ENCODE measurements at places on chromosomes 3 and 15.
A peak's percentile ranks its signal among the peaks of the same experiment; 100 is the strongest.

DNA sequence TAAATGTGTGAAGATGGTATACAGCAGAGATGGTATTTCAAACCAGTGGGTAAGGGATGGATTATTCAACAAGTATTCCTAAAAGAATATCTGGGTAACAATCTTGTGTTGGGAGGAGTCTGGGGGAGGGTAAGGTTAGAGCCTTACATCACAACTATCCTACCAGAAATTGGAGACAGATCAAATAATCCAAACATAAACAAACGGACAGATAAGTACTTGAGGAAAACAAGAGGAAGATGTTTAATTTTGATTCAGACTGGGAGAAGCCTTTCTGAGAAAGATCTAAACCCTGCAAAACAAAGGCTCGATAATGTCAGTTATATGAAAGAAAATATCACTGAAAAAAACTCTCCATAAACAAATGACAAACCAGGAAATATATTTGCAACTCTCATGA lies 77.9 kb downstream of the SLC9A9 start:
- no peak for DNase-seq

DNA sequence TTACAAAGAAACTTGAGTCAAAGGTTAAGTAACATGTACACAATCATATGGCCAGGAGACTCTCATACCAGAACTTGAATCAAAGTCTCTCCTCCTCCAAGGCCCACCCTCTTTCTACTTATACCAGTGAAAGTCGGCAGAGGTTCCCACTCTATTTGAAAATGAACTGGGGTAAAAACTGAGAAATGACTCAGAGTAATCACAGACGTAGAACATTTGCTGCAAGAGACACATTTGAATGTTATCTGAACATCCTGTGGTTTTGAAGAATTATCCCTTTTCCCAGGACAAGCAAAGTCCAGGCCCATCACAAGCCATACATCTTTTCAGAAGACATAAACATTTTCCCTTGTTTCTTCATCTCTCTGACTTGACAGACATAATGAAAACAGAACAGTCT lies 55.8 kb downstream of the SHOX2 start:
- DNase-seq: no peak

DNA sequence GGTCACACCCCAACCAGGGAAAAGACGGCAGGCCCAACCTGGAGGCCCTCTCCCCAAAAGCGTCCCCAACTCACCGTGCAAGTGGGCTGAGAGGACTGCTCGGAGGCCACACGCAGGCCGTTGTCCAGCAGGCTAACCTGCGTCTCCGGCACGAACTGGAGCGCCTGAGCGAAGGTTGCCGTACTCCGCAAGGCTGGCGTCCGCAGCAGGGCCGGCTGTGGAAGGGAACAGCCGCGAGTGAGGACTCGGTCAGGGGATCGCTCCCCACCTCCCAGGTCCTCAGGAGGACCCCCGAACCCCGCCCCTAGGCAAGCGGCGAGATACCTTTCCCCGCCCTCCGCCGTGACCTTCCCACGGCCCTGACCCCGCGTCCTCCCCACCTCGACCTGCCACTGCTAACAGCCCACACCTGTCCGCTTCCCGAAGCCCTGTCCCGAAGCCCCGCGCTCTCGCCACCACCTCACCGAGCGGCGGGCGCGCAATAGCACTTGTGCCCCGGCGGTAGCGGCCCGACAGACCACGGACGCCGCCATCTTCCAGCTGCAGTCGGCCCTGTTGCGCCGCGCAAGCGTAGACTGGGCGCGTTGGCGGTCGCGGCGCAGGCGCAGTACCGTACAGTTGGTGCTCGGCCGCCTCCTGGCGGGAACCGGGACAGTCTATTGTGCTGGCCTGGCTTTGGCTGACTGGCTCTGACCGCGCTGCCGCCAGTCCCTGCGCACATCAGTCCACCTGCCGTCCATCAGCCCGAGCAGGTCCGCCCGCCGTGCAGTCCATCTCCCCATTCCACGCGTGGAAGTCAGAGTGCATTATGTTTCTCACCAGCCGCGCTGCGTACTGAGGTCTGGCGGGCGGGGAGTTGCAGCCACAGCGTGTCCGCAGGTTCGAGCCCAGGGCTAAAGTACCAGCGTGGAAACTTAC lies at the start of gene UQCRC1:
TSS of gene UQCRC1 (minus strand) at position 559 of the 918 bp plus-strand sequence. CDS start at position 533, 26 bp downstream.
- peak; percentile 88 for DNase-seq

- DNase-seq: no peak
Measured at GRCh38 chr3:3560591-3561311, 238.5 kb upstream of the LRRN1 start.

DNA sequence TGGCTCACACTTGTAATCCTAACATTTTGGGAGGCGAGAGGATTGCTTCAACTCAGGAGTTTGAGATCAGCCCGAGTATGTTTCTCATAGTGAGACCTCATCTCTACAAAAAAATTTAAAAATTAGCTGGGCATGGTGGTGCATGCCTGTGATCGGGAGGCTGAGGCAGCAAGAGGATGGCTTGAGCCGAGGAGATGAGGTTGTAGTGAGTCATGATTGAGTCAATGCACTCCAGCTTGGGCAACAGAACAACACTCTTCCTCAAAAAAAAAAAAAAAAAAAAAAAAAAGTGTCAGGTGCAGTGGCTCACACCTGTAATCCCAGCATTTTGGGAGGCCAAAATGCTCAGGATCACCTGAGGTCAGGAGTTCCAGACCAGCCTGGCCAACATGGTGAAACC lies 2.4 kb downstream of the RPL39L start:
- DNase-seq: no peak

DNA sequence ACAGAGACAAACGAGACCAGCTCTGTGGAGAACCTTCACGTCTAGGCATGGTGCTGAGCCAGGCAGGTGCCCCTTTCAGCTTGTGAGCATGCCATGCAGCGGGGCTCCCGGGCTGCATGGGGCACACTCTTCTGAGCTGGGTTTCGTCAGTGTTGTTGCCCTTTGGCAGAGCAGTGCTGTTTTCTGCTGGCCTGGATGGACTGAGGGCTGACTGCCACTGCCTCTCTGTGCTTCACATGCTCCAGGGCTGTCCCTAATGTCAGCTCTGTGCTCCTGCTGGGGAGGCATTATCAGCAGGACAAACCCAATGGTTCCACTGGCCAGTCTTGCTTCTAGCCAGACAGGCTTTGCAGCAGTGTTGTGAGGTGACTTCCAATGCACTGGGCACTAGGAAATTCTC lies 9.5 kb downstream of the GASK1A start:
- no peak for DNase-seq

- no peak for DNase-seq
Measured at GRCh38 chr3:187361835-187362234, 6.3 kb upstream of the RTP4 start.

DNA sequence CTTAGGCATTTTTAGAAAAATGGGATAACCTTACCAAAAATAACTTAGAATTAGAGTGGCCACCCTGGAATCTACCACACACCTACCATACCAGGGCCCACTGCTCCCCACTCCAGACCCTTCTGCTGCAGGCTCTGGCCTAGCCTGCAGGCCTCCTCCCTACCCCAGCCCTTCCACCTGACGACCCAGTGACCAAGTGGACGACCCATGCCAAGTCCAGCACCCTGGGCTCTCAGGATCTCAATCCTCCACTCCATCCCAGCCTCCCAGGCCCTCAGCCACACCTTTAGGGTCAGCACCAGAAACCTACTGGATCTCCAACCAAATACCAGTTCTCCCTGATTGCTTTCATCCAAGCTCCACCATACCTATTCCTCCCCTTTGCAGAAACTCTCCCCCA lies 145.8 kb downstream of the TPRA1 start:
- no peak for DNase-seq

- DNase-seq: no peak
Measured at GRCh38 chr3:127389420-127389819, 101.6 kb upstream of the PRR20G start.

- DNase-seq: no peak
Measured at GRCh38 chr3:145903472-145904013, 257.4 kb downstream of the PLOD2 start.

DNA sequence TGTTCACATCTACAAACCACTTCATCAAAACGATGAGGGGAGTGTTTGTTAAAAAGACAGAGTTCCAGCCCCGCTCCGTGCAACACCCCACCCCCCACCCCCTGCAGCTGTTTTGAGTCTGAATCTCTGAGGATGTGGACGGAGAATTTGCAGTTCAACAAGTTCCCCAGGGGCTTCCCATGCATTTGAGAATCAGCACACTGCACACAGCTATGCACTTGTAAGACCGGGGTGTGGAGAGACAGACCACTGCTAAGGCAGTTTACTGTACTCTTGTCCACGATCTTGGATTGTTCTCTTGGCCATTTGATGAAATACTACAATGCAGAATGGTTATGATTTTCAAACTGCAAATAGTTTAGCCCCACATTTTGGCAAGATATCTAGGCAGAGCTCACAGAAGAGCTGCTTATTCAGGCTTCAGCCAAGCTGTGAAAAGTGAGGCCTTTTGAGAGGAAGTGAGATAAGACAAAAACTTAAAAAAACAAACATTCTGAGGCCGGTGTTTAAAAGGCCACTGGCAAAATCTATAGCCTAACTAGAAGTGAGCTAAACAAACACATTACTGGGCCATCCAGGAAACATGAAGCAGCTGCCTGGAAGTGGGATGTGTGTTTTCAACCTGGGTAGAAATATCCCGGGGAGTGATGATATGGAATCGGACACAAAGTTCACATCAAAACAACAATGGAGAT lies 308.2 kb upstream of the ADAMTS9 start:
- no peak for DNase-seq

DNA sequence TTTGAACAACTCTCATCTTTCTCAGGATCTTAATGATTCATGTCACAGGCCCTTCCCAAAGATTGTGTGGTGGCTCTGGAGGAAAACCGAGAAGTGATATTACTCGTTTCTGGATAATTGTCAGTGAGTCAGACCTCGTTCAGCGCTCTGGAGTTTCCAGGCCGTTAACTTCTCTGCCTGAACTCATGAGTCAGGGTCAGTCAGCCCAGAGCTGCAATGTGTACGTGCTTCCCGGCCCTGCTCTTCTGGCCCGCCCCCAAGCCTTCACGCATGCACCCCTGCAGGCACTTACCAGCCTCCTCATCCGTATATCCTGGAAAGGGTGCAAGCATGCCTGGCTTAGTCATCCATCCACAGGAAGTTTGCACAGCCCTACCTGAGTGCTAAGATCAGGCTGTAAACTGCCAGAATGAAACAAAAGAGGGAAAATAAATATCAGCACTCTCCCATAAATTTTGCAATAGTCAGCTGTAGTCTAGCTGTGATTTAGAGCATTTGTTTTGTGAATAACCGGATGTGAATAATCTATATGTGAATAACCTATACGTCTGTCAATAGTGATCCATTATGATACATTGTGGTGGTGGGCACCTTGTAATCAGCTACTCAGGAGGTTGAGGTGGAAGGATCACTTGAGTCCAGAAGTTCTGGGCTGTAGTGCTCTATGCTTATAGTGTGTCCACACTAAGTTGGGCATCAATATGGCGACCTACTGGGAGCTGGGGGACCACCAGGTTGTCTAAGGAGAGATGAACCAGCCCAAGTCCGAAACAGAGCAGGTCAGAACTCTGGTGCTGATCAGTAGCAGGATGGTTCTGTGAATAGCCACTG lies 35.3 kb upstream of the SEMA4B start:
- no peak for DNase-seq

- DNase-seq: no peak
Measured at GRCh38 chr15:88981244-88982215, 68.4 kb upstream of the MFGE8 start.

DNA sequence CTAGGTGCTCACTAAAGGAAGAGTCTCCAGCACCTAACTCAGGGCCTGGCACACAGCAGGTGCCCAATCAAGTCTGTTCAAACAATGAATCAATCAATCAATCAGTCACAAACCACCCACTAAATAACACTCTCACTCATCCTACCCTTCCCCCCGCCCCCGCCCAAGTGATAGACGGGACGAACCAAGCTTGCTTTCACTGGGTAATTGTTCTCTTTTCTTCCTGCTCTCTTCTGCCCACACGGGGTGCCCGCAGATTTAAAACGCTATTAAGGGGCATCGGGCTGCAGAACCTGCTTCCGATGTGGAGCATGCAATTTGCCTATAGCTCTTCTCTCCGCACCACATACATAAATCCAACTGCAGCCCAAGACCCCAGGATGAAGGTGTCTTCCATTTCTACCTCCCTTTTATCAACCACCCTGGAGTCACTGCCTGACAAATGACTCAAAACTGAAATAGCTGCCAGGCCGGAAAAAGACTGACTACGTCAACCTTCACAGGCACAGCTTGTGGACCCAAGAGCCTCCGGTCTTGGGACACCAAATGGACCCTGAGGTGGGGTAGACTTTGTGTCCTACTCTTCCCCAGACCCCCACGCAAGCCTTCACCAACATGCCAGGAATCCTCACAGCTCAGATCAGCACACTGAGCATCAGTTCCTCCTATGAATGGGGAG lies 1.7 kb downstream of the KLHL25 start:
- DNase-seq: peak; percentile 19

DNA sequence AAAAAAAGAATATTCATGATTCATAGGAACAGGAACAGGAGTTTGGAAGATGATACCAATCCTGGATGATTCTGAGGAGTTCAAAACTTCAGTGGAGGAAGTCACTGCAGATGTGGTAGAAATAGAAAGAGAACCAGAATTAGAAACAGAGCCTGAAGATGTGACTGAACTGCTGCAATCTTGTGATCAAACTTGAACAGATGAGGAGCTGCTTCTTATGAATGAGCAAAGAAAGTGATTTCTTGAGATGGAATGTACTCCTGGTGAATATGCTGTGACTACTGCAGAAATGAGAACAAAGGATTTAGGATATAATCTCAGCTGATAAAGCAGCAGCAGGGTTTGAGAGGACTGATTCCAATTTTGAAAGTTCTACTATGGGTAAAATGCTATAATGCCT lies 72.7 kb downstream of the GSK3B start:
- no peak for DNase-seq

- DNase-seq: no peak
Measured at GRCh38 chr15:67781061-67781460, 44.2 kb upstream of the SKOR1 start.

- DNase-seq: no peak
Measured at GRCh38 chr15:67048281-67049279, 16.8 kb upstream of the SMAD3 start.

- DNase-seq: no peak
Measured at GRCh38 chr15:77507911-77508310, 87.2 kb downstream of the HMG20A start.

DNA sequence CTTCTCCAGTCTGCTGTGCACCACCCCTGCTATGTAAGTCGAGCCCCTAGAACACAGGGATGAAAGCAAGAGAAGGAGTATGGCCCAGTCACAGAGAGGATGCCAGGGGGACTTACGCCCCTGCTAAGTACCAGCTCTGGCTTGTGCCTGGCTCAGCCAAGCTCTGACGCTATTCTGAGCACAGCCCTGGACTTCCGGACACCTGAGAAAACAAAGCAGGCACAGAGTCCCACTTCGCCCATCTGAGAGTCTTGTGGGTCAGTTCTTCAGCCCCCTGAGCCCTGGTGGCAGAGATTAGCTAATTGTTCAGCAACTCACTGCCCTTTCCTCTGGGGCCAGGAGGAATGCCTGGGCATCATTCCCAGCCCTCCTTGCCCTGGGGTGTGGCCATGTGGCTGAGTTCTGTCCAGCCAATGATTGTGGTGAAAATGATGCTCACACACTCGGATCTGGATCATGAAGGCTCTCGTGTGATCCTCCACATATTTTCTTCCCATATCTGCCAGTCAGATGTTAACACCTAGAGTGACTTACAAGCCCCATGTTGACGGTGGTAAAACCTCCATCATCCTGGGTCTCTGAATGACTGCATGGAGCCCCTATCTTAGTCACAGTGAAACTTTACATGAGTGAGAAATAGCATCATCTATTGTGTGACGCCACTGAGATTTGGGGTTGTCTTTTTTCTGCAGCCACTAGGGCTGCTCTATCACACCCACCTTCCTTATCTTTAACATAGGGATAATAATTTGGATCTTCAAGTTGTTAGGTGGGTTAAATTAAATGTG lies 105.7 kb downstream of the TPRA1 start:
- no peak for DNase-seq

- DNase-seq: no peak
Measured at GRCh38 chr3:157300094-157300493, 136.6 kb upstream of the PTX3 start.
